ENCODE measurements at places on chromosomes 11 and 22. TPM values are rescaled to one million over a fixed set of nuclear protein-coding genes. Genes with fewer than 3 reads are reported as not detected.

TRIM22 gene
- total RNA-seq = 367 TPM

LDHAL6A gene
- total RNA-seq = not detected

TRIM66 gene
- total RNA-seq = 22.8 TPM

SCN2B gene
- total RNA-seq = not detected

MMP12 gene
- not detected for total RNA-seq

SLC22A12 gene
- total RNA-seq = not detected

GAS2 gene
- total RNA-seq = 1.3 TPM

IGLL5 gene
- total RNA-seq = not detected

MICAL2 gene
- 45.5 TPM for total RNA-seq

HOATZ gene
- not detected for total RNA-seq

MAPK8IP1 gene
- total RNA-seq = 0.56 TPM

FOSL1 gene
- 2.0 TPM for total RNA-seq

GAB2 gene
- 16.6 TPM for total RNA-seq

MTCH2 gene
- total RNA-seq = 76.6 TPM

RNF141 gene
- 11.6 TPM for total RNA-seq

JAM3 gene
- total RNA-seq = 5.0 TPM

Measured in activated CD4-positive, alpha-beta T cell treated with anti-CD3 and anti-CD28 coated beads, Interleukin-2, amount 10 ng/mL, durations not matched to agents 7 days and 5 days (primary cell).